ENCODE measurements at places on chromosomes 7 and 10.

DNA sequence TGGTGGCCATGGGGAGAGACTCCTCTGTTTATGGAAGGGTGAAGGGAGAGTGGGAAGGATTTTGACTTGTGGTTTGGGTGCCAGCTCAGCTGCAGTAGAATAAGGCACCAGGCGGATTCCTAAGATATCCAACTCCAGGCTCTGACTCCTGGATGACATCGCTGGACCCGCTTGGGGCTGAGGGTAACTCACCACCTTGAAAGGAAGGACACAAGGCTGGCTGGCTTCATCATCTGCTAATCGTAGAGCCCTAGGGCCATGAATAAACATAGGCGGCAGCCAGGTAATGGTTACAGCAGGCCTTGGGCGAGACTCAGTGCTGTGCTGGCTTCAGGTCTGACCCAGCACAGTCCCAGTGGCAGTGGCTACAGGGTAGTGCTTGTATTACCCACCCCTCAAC lies 16.7 kb upstream of the LIPK start:
- no peak for DNase-seq

DNA sequence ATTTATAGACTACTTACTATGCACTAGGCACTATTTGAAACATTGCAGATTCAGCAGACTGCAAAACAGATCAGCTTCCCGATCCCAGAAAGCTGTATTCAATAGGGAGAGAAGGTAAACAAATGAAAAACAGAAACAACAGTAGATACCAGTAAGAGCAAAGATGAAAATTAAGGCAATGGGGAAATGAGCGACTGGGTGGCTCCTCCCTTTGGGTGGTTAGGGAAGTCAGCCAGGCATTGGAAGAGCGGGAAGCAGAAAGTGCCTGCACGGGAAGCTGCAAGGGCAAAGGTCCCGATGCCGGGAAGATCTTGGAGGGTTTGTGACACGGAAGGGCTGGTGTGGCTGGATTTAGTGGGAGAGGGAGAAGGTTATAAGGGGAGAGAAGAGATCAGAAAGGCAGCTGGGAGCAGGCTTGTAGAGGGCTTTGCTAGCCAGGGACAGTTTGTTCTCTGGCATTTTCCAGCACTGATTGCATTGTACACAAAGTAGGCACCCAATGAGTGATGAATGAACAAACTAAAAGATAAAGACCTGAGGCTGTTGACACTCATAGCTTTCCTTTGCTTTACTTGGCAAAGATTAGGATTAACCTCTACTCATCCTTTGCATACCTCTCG lies 67.8 kb downstream of the NAMPT start:
- DNase-seq, result no peak

DNA sequence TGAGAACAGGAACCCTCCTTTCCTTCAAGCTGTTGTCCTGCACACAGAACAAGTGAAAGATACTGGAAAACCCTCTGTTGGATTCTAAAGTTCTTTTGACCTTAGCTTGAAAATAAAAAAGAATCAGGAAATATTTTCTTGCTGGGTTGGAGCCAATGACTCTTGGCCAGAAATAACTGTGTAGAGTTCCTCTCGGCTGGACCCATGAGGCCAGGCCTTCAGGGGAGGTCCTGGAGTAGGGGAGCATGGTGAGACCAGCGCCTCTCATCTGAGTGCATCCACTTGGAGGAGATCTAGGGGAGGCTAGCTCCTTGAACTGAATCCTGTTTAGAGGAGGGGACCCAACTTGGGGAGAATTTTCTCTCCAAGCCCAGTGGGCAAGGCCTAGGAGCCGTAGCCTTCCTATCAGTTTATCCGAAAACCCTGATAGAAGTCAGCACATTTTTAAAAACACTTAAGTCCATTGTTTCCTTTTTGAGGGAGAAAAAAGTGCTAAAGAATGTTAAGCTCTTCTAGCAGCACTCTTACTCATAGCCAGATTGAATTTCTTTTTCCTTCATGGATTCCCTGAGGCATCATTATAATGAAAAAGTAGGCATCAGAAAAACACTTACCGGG lies 635.7 kb upstream of the ANKRD30A start:
- DNase-seq, result no peak

GRCh38 chr10:111034598-111035310 lies 42.1 kb upstream of the ADRA2A start:
- no peak for DNase-seq

DNA sequence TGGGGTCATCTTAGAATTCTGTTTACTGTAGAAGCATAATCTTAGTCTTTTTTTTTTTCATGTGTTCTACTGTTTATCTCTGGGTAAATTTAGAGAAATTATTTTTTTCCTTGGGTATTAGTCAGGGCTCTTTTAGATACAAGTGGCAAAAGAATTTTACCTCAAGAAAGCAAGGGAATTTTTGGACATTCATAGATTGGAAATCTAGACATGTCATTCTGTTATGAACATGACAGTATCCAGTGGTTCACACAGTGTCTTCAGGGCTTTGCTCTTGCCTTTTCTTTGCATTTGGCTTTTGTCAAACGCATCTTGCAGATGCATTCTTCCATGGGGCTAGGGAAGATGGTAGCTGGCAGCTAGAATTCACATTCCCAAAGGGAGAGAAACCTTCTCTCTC lies 13.7 kb upstream of the TAS2R41 start:
- no peak for DNase-seq

GRCh38 chr7:6250364-6250833 lies 22.0 kb downstream of the CYTH3 start:
- no peak for DNase-seq

DNA sequence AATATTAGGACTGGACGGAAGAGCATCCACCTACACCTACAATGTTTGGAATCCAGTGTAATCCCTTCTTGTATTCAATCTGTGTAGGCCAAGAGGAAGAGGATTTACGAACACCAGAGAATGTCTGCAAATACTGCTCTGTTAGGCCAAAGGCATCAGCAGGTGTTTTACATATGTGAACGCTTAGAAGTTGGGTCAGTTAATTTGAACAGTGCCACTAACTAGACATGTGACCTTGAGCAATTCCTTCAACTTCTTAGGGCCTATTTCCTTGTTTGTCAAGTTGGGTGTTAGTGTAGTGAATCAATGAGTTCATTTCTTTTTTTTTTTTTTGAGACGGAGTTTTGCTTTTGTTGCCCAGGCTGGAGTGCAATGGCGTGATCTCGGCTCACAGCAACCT lies 35.4 kb downstream of the MYPN start:
- no peak for DNase-seq

GRCh38 chr7:101428093-101428866 lies 65.6 kb downstream of the COL26A1 start:
- DNase-seq, result no peak

GRCh38 chr10:13511409-13511808 lies 17.4 kb downstream of the BEND7 start:
- no peak for DNase-seq

DNA sequence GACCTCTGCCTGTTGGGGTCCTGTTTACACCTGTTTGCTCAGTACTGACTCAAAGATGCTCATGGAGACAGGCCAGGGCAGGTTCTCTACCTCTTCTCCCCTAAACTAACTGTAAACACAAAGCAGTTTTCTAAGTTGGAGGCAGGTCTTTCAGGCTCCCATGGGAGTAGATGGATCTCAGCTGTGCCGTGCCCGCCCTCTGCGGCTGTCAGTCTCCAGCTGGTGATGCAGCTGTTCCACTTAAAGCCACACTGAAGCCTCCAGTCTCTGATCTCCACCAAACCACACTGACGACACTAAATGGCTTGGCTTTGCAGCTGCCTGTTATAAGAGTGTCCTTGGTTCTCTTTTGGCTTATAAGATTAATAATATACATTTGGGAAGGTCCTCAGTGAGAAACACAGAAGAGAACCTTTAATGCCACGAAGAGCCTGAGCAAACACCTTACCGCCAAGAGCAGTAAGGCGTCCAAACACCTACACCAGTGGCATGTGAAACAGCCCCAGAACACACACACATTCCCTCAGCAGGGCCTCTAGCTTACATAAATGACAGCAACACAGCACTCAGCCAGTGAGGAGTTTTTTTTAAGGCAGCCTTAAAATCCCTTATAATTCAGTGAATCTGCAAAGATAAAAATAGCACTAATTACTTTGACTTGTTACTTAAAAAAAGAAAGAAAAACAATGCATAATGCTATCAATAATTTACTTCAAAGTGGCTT lies 60.4 kb upstream of the KCNIP2 start:
- DNase-seq, result peak; percentile 77

GRCh38 chr10:29244978-29245377 lies 43.9 kb upstream of the LYZL1 start:
- no peak for DNase-seq

GRCh38 chr10:99497343-99498025 lies 35.3 kb upstream of the NKX2-3 start:
- no peak for DNase-seq

DNA sequence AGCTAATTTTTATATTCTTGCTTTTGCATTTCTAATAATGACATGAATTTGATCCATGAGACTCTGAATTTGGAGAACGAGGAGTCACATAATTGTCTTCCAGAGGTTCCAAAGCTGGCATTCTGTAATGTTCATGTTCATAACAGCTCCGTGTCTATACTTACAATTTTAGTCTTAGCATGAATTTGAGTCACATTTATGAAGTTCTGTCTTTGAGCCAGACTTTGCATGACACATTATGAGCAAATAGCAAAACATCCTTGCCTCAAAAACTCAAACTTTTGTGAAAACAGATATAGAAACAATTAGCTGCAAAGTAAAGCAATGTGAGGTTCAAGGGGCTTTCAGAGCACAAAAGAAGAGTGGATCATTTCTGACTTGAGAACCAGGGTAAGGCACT lies 44.5 kb upstream of the CAV2 start:
- no peak for DNase-seq

GRCh38 chr10:75505840-75506506 lies 74.5 kb downstream of the LRMDA start:
- no peak for DNase-seq

- DNase-seq, result no peak
Observed at GRCh38 chr7:26620352-26620751, 244.0 kb downstream of the SKAP2 start.

DNA sequence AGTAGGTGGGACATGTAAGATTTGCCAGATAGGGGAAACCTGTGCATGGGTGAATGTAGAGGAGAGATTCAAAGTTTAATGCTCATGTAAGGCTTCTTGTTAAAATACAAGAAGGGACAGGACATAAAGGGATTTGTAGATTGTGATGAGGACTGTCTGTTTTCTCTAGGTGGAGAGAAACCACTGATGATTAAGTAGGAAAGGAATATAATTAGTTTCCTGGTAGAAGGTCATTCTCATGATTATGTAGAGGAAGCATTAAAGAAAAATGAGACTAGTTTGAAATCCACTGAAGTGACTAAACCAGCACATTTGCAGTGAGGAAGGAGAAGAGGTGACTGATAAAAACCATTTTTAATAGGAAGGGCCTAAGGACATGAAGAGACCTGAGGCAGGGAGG lies 19.6 kb upstream of the MACC1 start:
- DNase-seq, result no peak

- no peak for DNase-seq
Observed at GRCh38 chr7:30144657-30145306, 10.0 kb downstream of the MTURN start.

Data from GM12864 (cell line).